ENCODE measurements at places on chromosomes 7 and 10.

GRCh38 chr10:29546773-29547313 is 87.9 kb downstream of the SVIL start:
- no peak for DNase-seq

DNA sequence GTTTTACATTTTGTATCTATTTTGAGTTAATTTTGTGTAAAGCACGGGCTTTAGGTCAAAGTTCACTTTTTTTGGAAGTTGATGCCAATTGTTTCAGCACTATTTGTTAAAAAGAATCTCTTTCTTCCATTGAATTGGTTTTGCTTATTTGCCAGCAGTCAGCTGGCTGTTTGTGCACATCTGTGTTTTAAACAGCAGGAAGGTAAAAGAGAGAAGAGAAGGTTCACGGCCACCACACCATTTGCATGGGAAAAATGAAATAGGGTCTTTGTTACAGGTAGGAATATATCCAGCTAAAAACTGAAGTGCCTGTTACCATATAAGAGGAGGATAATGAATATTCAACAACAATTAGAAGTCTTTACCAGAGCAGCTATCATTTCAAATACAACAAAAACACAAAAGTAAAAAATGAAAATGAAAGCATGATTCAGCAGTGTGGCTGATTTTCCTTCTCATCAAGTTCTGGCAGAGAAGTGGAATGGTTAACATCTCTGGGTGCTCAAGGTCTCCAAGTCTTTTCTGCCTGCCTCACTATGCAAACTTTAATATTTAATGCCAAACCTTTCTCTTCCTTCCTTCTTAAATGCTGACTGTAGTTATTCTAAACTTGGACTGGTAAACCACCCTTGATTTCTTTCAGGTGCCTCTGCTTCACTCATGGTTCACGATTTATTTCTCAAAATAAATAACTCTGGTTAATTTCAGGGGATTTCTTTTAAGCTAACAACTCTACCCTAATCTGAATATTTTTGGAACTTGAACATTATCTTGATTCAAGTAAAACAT is 841.5 kb downstream of the GRM8 start:
- DNase-seq, result no peak

DNA sequence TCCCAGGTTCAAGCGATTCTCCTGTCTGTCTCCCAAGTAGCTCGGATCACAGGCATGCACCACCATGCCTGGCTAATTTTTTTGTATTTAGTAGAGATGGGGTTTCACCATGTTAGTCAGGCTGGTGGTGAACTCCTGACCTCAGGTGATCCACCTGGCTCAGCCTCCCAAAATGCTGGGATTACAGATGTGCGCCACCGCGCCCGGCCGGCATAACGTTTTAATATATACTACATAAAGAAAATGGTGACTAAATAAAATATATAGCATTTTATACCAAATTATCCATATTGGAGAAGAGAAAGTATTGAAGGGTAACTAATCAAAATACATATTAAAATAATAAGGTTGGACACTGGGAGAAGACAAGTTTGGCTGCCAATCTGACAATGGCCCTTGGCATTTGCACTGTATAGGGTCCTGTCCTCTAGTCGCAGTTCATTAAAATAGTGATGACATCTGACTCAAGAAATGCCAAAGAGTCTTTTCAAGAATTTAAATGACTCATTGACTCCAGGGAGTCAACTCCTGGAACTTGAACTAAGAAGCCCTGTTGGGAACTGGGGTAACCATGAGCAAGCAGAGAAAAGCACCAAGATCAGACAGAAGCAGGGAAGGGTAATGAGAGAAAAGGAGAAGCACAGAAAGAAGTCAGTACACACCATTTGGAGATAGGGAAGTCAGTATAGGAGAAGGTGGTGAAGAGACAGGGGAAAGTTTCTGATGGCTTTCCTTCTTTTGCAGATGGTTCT is 91.1 kb downstream of the CH25H start:
- no peak for DNase-seq

DNA sequence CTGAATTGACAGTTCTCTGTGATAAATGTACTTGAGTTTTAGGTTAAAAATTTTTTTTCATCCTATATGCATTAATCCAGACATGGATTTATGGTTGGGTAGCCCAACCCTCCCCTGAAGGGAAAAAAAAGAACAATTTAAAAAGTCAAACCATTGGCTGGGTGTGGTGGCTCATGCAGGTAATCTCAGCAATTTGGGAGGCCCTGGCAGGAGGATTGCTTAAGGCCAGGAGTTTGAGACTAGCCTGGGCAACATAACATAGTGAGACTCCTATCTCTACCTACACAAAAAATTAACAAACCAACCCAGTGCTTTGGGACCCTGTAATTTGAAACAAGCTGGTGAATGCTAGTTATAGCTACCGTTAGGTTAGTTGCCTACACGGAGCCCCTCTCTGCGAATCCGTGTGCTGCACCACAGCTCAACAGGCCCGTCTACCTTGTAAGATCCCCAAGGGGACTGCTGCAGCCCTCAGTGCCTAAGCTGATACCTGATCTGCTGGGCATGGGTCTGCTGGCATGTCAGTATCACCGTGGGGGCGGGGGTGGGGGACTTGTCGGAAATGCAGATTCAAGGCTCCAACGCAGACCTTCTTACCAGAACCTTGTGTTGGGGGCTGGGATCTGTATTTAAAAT is 32.8 kb downstream of the TSPAN14 start:
- no peak for DNase-seq

DNA sequence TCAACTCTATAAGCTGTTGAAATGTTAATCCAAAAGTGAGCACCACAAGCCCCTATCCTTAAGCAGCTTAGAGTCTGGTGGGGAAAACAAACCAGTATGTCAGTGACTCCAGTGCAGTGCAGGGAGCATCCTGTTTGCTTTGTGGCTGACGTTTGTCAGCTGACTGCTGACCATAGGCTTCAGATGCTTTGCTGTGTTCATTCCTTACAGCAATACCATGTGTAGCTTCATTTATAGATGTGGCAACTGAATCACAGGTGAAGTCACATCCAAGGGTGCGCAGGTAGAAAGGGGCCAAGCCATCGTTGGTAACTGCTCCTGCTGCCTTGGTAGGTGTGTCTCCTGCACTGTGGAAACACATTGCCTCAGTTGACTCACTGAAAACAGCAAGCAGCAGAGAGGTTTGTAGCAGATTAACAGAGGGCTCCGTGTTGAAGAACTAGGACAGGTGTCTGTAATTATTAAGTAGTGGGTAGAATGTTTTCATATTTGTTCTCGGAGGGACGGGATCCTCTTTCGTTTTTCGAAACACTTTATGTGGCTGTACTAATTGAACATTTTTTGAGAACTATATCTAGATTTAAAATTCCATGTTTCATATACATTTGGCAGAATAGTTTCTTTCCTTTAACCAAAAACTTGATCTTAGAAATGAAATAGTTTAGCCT is 2.0 kb downstream of the INSIG1 start:
- no peak for DNase-seq

GRCh38 chr10:12922117-12922900 is 79.2 kb downstream of the CCDC3 start:
- DNase-seq, result no peak

DNA sequence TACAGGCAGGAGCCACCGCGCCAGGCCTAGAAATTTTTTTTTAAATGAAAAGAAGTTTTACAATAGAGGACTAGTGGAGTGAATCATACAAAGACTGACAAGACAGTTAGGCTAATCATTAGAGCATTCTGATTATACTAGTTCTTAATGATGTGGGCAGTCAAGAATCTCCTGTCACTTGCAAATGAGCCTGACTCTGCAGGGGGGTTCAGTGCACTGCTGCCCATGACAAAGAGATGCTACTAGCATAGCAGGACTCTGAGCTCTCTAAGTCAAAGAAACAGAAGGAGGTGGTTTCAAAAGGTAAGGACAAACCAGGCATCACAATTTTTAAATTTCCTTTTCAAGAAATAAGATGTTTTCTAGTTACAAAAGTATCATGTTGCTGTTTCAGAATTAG is 59.0 kb downstream of the CCDC6 start:
- DNase-seq, result no peak

GRCh38 chr10:62384447-62385081 is 10.4 kb downstream of the ZNF365 start:
- peak; percentile 71 for DNase-seq

GRCh38 chr7:152000191-152000590 is 25.3 kb upstream of the GALNT11 start:
- no peak for DNase-seq

GRCh38 chr10:50439806-50440205 is 183.9 kb downstream of the SGMS1 start:
- DNase-seq, result no peak

DNA sequence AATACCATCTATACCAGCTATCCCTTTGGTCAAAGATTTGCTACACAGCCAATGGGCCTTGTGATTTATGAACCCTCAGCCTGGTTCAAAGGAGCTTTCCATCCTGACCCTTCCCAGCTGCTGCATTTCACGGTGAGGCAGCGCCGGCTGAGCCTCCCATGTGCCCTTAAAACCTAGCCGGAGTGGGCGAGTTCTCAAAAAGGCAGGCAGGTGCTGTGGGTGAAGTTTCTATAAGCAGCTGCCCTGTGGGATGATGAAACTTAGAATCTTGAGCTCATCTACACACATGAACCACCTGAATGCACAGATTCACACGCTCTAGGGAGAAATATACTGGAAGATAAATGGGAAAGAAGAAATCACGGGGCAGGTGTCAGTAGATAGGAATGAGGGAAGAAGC is 224.7 kb downstream of the MLLT10 start:
- DNase-seq, result no peak

DNA sequence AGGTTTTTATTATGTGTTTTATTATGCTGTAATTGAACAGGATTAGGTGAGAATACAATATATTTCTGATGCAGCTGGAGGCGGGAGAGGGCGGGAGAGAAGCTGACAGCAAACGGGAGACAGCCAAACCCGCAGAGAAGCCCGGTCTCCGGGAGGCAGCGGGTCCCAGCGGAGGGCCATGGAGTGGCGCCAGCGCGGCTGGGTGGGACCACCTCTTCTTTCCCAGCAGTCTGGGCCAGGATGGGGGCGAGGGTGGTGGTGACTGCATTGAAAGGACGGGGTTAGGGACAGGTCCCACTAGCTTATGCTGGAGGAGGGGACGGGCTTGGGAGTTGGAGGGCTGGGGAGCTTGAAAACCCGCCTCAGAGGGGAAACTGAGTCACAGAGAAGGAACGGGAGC is 14.5 kb upstream of the KAZALD1 start:
- no peak for DNase-seq

DNA sequence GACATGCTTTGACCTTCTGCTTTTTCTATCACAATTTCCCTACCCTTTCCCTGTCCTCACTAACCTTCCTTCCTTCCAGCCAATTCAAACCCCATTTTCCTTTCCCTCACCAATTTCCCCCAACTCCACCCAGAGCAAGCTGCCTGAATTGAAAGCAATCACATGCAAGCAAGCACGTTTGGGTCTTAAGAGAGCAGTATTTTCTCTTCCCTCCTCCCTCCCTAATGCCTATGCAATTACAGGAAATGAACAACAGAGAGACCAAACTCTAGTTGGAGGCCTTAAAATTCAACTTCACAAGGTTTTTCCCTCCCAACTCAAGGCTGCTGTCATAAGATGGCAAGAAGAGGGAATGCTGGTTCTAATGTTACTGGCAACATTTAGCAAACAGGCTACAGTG is 117.2 kb downstream of the MYOF start:
- no peak for DNase-seq

GRCh38 chr10:26464632-26465280 is 26.6 kb downstream of the APBB1IP start:
- DNase-seq, result no peak

DNA sequence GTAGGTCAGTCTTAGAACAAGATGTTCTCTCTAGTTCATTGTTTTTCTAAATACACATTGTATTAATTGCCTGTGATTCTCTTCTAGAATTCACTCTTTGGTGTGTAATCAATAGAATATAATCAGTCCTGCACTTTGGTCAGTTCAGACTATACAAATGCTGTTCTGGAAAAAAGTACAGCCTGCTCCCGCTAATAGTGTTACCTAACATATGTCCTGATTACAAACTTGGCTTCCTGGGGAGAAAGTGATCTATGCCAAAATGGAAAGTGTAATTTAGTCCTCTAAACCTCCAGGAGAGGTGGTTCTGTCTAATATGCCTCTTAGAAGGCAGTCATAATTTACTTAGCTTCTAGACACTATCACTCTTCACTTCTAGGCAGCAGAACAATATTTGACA is 215.5 kb downstream of the SEMA3D start:
- DNase-seq, result no peak

DNA sequence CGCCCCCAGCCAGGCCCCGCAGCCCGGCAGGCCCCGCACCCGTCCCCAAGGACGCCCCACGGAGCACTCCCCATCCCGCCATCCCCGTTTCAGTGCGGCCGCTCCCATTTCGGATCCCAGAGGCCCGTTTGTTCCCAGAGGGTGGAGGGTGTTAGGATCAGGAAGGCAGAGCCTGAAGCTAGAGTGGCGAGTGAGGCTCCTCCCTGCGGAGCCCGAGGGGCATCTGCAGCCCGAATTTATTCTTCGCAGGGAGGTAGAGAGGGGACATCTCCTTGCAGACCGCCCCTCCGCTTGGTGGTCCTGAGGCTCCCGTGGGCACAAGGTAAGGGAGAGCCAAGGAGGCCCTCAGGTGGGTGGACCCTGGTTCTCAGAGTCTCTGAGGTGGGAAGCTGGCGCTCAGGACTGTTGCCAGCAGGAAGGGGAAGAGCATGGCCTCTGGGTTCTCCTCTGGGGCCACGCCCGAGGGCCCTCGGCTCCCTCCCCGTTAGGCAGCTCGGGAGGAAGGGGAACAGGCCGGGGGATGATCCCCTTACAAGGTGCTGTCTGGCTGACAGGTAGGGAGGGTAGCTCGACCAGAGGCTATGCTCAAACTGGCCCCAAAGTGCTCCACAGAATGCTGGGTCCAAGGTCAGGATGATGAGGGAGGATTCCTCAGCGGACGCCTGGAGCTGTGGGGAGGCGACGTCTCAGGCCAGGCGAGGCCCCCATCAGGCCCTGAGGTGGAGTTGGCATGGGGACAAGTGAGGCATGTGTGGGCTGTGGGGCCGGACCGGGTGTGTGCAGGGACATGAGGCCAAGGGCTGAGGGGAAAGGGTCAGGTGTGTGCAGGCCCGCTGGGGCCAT is 17.4 kb downstream of the POLL start:
- no peak for DNase-seq

DNA sequence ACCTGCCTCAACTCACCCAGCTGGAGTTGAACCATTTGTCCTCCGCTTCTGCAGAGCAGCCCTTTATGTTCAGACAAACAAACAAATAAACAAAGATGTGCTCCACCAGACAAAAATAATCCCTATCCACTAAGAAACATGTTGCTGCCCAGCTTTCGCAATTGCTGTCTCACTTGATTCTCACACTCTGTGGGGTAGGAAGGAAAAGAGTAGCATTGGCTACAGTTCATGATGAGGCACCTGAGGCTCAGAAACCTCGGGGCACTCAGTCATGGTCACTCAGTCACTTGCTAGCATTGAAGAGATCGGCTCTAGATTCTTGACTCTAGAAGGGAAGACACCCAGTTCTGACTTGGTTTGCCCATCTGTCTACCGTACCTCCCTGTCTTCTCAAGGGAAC is 88.0 kb upstream of the ZMIZ1 start:
- no peak for DNase-seq

DNA sequence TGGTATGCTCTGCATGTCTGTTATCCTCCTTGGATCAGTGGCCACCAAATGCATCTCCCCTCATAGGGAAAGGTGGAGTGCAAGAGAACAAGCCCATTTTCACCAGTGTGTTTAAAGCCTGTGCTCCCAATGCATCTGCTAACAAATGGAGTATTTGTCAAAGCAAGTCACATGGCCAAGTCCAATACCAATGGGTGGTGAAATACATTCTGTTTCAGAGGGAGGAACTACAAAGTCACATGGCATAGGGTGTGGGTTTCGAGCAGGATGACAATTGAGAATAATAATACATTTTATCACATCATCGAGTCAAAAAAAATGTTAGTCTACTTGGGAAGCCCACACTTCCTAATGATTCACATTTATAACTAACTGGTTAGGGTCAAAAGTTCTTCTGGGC is 62.7 kb downstream of the SUGCT start:
- no peak for DNase-seq

Measured in HT-29 (cell line).